ENCODE measurements at places on chromosomes 16 and 17.
A peak's percentile ranks its signal among the peaks of the same experiment; 100 is the strongest.

- DNase-seq = peak; percentile 72
Measured at GRCh38 chr17:41647940-41648410, 23.6 kb upstream of the KRT17 start.

DNA sequence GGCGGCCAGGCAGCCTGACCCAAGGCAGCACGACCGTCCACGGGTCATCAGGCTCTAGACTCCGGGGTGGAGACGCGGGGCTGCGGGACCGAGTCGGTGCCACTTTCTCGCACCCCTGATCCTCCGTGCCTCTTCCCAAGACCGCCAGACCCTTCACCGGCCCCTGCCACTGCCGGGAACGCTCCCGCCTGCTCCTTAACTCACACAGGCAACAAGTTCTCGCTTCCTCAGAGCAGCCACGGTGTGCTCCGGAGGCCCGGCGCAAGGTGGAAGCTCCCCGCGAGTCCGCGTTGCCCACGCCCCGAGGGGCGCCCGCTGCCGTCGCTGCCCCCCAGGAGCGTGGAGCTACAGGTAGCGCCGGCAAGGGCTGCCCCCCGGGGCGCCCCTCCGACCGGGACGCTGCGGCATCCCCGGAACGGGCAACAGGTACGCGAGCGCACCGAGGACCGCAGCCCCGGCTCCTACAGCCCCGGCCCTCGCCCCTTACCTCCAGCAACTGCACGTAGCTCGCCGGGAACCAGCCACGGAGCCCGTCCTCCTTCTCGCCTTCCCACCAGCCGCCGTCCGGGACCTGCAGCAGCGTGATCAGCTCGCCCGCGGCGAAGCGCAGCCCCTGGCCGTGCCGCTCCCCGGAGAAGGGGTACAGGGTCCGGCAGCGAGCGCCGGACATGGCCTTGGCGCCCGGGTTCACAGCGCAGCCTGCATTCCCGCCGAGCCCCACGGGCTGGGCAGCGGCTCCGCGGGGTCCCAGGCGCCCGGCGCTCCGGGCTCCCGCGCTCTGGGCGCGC, 491 bp downstream of the GAS7 start:
- no peak for DNase-seq

DNA sequence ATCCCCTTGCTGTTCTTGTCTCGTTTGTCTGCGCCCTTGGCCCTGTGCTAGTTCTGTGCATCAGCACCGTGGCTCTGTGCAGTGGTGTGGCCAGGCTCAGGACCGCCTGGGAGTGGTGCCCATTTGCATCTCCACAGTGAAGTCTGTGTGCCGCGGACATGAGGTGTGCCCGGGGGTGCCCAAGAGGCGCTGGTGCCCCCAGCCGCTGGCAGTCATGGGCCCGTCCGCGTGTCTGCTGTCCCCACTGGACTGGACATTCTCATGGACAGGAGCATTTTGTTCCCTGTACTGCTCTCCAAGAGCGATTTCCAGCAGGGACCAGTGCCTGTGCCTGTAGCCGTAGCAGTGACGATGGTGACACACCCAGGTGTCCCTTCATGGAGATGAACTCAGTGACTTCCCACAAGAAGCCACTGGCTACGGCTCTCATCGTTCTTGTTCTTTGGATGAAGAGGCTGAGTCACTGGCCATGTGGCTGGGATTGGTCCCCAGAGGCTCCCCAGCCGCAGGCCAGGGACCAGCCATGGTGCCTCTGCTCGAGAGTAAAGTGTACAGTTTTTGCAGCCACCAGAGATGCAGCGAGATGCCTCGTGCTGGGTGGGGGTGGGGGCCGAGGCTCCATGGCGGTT, 13.0 kb upstream of the MC1R start:
- DNase-seq = no peak

- no peak for DNase-seq
Measured at GRCh38 chr16:8854298-8854948, 14.4 kb downstream of the CARHSP1 start.

- DNase-seq = no peak
Measured at GRCh38 chr16:50500171-50500874, 47.9 kb upstream of the NKD1 start.

DNA sequence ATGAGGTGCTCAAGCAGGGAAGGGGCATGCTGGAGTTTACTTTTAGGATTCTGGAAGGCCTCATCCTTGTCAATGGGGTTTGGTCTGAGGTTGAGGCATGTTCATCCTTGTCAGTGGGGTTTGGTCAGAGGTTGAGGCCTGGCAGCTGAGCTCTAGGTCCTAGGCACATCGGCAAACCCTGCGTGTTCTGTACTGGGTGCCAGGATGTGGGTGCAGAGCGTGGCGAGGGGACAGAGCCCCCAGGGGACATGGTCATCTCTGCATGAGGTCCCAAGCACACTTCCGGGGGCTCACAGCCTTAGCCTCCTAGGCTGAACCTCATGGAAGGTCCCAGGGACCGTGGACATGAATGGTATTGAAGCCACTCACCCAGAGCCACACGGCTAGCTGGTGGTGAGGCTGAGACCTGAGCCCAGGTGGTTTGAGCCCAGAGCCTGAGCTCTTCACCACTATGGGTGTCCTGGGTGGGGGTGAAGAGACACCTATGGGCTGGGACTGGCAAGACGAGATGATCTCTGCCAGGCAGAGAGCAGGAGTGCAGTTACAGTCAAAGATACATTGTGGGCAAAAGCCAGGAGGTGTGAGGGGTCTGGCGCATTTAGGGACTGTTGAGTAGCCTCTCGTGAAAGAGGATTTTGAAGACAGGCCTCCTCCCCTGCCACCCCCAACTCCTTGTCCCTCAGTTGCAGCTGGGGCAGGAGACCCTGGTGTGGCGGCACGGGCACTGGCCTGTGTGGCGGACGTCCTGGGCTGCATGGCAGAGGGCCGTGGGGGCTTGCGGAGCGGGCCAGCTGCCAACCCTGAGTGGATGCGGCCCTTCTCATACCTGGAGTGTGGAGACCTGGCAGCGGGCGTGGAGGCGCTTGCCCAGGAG, 19.3 kb downstream of the FCSK start:
- DNase-seq = no peak

- DNase-seq = no peak
Measured at GRCh38 chr16:49112754-49113153, 168.9 kb downstream of the CBLN1 start.

DNA sequence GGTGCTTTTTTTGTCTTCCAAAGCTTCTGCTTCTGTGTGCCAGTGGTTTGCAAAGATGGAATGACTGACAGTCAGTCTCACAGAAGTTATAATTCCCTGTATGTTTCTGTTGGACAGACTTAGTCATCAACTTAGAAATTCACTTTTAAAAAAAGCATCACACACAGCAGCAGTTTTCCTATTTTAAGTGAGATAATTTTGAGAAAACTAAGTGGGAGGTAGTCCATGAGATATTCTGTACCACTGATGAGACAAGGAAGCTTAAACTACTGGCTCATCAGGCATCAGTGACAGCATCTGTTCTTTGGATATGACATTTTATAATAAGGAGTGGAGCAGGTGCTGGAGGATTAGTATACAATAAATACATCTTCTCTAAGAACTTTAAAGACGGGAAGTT, 20.0 kb downstream of the CNP start:
- no peak for DNase-seq

GRCh38 chr17:74502861-74503260, 28.4 kb downstream of the CD300LB start:
- no peak for DNase-seq

DNA sequence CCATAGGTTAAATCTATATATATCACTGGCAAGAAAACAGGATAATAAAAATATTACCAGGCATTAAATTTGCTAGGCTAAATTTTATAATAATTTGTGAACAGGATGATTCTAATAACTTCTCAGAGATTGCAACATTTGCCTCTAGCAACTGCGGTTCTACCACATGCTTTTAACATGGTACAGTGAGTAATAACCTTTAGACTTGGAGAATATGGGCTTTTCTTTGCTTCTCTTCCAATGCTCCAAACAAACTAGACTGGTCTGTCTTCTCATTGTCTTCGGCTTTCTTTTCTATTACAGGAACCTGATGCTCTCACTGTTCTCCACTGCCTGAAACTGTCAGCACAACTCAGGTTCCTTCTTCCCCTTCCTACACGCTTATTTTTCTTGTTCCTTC, 80.6 kb downstream of the CA4 start:
- no peak for DNase-seq

GRCh38 chr16:76214856-76215255, 62.3 kb upstream of the CNTNAP4 start:
- no peak for DNase-seq

GRCh38 chr17:80842456-80843013, 149.1 kb upstream of the CHMP6 start:
- no peak for DNase-seq

- DNase-seq = no peak
Measured at GRCh38 chr16:79361132-79361751, 239.3 kb downstream of the MAF start.

DNA sequence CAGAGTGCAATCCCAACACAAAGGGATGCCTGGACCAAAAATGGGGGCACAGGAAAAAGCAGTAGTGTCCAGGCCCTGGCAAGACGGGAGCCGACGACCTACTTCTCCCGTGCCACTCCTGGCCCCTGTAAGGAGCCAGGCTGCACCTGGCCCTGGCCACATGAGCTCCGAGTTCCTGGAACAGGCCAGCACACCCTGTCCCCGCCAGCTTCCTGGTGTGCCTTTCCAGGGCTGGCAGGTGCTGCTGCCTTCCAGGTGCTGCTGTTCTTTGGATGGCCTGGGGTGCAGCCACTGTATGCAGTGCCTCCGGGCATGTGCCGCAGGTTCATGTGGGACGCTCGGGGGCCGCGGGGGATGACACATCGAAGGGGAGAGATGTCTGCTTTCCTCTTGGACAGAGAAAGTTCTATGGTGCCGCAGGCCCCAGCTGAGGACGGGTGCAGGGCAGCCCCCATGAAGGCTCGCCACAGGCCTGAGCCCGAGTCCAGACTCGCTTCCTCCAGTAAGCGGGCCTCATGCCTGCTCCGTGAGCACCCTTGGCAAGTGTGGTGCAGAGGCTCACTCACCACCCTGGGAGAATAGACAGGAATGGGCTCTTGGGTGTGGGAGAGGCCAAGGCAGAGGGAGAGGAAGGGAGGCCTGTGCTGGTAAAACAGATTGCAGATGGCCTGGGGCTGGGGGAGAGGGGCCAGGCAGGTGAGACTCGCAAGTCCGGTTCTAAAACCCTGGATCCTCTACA, 54.7 kb upstream of the FASN start:
- no peak for DNase-seq

DNA sequence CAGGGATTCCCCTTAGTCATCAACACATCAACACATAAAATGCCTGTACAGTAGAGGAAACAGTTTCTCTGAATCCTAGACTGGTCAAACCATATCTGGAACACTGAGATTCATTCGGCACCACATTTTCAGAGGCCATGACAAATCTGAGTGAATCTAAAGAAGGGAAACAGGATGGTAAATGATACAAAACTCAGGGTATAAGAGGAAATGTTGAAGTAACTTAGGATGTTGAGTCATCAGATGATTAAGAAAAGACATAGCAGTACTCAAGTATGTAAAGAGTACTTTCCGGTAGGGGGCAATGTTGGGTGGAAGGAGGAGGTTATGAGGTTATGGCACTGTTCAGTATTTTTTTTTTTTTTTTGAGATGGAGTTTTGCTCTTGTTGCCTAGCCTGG, 358.5 kb upstream of the PMFBP1 start:
- DNase-seq = no peak

DNA sequence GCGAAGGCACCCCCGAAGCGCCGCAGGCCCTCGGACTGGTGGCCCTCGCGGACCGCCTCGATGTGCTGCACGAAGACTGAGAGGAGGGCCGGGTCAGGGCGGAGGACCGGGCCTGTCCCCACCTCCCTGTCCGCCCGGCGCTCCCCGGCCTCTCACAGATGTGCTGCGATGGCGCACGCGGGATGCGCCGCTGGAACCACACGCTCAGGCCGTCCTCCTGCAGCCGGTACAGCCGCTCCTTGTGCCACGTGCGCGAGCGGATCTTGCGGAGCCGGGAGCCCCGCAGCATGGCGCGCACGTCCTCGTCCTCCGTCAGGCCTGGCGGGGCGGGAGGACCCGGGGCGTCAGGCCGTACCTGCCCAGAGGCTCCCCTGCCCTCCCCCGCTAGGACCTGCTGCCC, 11.3 kb downstream of the PLCD3 start:
- DNase-seq = no peak

DNA sequence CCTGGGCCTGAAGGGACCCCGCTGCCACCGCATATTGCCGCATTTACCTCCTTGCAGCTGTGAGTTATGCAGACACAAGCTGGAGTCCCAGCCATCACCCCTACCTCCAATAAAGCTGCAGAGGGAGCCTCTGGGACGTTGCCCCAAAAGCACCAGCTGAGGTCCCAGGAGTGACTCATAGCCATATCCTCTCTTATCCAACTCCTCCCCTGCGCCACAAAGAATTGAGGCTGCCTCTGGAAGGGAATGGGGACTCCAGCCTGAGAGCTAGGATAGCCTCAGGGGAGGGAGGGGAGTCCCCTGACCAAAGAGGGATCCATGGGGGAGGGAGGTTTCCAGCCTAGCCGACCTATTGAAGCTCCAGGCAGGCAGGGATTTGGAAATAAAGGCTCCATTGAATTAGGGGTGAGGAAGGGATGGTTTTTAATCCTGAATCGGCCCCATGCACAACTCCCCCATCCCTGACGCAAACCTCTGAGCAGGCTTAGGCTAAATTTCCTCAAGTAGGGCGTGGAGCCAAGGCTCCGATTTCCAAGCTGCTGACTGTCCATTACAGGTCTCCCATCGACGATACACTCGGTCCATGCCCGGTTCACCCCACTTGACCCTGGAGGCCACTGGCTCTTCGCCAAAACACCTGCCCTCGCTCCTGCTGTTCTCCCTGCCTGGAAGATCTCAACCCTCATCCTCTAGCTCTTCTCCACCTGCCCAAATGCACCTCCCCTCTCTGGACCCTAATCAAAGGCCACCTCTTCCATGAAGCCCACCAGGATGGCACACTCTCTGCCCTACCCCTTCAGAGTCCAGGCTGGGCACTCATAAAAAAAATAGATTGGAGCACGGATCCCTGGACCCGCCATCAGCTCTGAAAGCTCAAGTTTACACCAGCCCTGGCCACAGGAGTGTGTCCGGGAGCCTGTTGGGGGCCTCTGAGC, 27.5 kb downstream of the PIMREG start:
- DNase-seq = no peak

DNA sequence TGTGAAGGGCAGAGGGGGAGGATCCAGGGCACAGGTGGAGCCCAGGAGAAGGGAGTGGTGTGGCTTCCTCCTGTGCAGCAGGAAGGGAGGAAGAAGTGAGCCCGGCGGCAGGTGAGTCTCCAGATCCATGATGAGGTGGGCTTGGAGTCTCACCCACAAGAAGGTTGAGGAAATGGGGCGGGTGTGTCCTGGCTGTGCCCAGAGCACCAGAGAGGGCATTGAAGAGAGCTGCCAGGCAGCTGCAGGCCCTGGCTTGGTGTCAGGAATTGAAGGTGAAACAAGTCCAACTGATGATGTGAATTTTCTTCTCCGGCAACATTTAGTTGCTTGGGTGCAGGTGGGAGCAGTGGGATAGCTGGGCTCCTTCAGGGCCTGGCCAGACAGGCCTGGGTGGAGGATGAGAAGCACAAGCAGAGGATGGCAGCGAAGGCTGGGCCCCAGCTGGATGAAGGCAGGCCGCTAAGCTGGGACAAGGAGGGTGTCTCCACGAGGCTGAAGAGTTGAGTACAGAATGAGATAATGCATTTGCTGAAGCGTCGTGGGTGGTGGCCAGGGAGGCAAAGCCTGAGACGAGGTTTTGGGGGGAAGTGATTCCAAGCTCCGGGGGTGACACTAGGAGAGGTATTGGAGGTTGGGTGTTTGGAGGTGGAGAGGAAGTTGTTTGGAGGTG, 18.3 kb downstream of the NT5M start:
- no peak for DNase-seq

- DNase-seq = no peak
Measured at GRCh38 chr17:73589363-73589980, 54.8 kb downstream of the SDK2 start.

GRCh38 chr17:21361020-21361809, 14.9 kb upstream of the KCNJ12 start:
- no peak for DNase-seq
